ENCODE measurements at places on chromosomes 12 and 14.

DNA sequence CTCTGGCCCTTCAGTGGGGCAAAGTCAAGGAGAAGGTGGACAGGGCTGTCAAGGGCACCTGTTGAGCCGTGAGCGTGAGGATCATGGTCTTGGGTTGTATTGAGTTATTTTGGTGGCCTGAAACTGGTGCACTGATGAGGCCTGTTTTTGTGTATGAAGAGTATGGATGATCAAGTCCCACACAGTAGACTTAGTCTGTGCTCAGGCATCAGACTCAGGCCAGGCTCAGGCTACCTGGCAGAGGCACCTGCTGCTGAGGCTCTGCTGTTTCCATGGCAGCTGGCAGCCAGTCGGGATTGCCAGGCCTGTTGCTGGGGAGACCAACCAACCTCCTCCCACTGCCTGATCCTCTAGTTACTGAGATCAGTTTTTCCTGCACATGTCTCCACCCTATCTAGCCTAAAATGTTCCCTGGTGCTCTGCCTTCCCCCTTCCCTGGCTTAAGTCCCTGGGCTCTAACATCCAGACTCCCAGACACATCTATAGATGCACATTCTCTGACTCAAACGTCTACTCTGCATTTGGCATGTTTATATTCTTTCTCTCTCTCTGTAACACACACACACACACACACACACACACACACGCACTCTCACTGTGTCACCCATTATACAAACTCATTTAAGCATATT, 5.1 kb downstream of the JPH4 start:
- DNase-seq: peak; percentile 87

DNA sequence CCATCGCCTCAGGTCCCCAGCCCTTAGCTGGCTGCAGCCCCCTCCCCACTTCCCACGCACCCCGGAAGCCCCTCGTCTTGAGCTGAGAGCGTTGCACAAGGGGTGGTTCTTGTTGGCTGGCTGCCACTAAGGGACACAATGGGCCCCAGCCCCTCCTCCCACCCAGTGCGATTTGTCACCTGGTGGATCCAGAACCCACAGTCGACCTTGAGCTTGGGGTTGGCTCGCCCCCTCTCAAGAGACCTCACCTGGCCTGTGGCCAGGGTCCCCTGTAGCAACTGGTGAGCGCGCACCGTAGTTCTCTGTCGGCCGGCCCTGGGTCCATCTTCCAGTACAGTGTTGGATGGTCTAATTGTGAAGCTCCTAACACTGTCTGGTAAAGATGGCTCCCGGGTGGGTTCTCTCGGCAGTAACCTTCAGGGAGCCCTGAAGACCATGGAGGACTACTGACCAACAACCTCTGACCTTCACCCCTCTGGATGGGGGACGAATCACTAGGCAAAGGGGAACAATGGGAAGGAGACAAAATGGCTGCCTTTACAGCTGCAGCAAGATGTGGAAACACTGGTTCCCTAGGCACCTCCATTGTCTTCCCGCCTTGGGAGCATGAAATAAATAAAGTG, 6.6 kb downstream of the PHB2 start:
- peak; percentile 64 for DNase-seq

DNA sequence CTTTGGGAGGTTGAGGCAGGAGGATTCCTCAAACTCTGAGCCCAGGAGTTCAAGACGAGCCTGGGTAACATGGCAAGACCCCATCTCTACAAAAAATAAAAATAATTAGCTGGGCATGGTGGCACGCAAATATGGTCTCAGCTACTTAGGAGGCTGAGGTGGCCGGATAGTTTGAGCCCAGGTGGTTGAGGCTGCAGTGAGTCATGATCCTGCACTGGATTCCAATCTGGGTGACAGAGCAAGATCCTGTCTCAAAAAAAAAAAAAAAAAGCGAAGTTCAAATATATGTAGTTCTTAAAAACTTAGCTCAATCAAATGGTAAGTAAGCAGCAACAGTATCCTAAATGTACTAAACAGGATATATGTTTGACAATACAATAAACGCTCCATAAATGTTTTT, 85.5 kb upstream of the SSTR1 start:
- no peak for DNase-seq

DNA sequence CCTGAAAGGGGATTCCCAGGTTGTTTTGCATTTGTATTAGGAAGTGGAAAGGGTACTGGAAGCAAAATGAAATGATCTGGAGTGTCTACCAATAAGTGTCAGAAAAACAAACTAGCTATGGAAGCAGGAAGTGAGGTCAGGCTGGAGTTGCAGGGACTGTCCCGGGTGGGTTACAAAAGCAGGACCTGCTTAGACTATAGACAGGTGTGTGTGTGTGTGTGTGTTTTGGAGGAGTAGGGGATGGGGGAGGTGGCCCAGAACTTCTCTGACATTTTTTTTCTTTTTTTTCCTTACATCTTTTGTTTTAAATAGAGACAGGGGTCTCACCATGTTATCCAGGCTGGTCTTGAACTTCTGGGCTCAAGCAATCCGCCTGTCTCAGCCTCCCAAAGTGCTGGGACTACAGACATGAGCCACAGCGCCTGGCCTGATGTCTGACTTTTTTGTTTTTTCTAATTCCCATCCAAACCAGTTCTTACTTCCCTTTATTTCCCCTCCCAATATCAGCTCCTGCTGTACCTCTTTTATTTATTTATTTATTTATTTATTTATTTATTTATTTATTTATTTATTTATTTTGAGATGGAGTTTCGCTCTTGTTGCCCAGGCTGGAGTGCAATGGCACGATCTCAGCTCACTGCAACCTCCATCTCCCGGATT, 512 bp upstream of the RND1 start:
- DNase-seq: no peak

- DNase-seq: no peak
Observed at GRCh38 chr12:76176940-76177339, 92.5 kb upstream of the NAP1L1 start.

DNA sequence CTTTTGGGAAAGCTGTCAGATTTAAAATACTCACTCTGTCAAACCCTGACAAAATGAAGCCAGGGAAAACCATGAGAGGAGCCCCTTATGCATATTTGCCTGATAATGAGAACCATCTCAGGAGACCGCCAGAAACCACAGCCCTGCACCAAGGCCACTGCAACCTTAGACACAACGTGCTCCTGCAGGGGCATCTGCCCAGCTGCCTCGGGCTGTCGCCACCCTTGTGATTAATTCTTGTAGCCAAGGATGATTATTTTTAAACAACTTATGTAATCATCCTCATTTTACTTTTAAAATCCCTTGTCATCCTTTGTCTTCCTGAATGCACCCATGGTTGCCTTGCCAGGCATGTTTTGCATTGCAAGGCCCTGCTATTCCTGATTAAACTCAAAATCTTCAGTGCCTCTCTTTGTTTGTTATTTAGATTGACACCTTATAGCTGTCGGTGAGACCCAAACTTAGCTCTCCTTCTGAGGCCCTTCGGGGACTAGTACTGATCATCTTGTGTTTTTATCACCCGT, 766.4 kb upstream of the TMEM132C start:
- DNase-seq: no peak
